ENCODE measurements at places on chromosomes 4 and X.

DNA sequence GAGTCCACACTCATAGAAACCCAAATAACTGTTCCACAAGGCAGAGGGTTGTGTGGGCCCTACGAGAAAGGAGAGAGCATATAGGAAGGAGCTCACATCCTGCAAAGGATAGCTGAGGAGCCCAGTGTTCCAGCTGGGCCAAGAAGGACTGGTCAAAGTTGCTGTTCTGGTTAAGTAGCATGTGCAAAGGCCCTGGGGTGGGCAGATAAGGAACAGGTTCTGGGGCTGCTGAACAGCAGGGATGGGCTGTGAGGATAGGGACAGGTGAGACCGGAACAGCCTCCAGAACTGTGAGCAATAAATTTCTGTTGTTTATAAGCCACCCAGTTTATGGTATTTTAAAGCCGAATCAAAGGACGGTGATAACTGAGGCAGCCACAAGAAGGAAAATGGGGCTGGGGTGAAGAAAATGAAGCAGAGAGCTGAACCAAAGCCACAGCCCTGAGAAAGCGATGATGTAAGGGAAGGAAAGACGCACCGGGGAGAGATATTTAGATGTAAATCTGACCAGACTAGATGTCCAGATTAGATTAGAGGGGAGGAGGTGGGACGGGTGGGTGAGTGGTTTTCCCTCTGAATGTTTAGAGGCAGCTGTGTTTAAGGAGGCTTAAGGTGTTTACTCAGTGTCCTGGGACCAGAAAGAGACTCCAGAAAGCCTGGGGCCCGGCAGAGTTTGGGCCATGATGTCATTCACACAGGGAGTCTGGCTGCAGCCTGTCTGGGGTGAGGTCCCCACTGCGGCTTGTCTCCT is 180.8 kb upstream of the BCOR start:
- H3K36me3 ChIP-seq, result no peaks in the 10 kb centered on the region
- no peak for DNase-seq
- H3K4me3 ChIP-seq, result no peak overlapping the region

- H3K36me3 ChIP-seq, result no peaks in the 10 kb centered on the region
- DNase-seq, result no peak
- no peaks in the 10 kb centered on the region for H3K27me3 ChIP-seq
- H3K27ac ChIP-seq, result no peak overlapping the region
These were observed 58.4 kb upstream of the NEIL3 start for GRCh38 chr4:177251237-177251636.

DNA sequence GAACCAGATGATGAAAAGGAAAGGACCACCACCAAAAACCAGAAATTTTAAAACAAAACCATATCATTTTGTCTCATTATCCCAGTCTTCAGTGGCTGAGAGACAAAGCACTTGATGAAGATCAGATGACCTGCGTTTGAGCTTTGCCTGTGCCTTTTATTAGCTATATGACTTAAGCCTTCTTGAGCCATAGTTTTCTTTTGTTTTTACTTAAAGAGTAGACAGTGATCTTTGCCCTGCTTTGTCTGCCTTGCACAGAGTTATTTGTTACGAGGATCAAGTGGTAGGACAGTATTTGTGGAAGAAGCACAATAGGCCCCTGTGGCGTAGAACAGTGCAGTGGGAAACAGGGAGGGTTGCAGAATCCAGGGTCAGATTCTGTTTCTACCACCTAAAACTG is 89.9 kb downstream of the SLC10A6 start:
- H3K27ac ChIP-seq, result no peak overlapping the region
- DNase-seq, result no peak
- H3K36me3 ChIP-seq, result peaks cover 52% of the 10 kb centered on the region
- peaks cover 4% of the 10 kb centered on the region for H3K4me1 ChIP-seq
- H3K27me3 ChIP-seq, result no peaks in the 10 kb centered on the region

DNA sequence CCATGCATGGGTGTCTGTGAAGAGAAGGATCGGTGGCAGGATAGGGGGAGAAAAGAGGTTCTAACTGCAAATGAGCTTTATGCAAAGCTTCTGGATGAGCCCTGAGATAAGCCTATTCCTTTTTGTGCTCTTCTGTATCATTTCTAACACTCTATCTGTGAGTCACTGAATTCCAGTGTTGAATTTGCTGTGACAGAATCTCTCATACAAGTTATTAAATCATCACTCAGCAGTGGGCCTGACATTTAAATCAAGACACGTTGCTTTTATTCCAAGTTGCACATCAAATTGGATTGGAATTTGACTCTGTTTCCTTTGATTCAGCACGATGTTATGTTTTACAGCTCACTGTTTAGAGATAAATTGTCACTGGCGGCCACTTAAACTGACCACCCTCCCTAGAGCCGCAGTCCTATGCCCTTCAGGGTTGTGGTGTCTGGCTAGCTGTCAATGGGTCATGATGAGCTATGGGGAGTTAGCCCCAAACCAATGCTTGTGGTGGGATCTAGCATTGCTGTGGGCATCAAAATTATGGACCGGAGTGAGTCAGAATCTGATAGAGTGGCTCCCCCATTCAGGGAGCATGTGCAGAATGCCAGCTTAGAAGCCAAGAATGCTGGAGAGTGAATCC is 42.7 kb downstream of the LHFPL1 start:
- no peak for DNase-seq
- H3K4me1 ChIP-seq, result no peaks in the 10 kb centered on the region
- H3K27me3 ChIP-seq, result no peaks in the 10 kb centered on the region
- no peaks in the 10 kb centered on the region for H3K36me3 ChIP-seq
- no peak overlapping the region for H3K27ac ChIP-seq

GRCh38 chrX:40434947-40435346 is 145.8 kb upstream of the ATP6AP2 start:
- H3K27ac ChIP-seq, result no peak overlapping the region
- H3K27me3 ChIP-seq, result no peaks in the 10 kb centered on the region
- H3K4me1 ChIP-seq, result no peaks in the 10 kb centered on the region

- H3K4me3 ChIP-seq, result no peak overlapping the region
- H3K27ac ChIP-seq, result no peak overlapping the region
- no peaks in the 10 kb centered on the region for H3K27me3 ChIP-seq
- H3K36me3 ChIP-seq, result no peaks in the 10 kb centered on the region
These were observed 387.7 kb upstream of the TEX13C start for GRCh38 chrX:124931958-124932357.

GRCh38 chr4:660401-660800 is 13.7 kb downstream of the ATP5ME start:
- H3K27me3 ChIP-seq, result no peaks in the 10 kb centered on the region
- no peaks in the 10 kb centered on the region for H3K36me3 ChIP-seq
- no peak overlapping the region for H3K4me3 ChIP-seq
- peak; percentile 15 for DNase-seq
- no peak overlapping the region for H3K27ac ChIP-seq

- DNase-seq, result peak; percentile 81
- H3K27ac ChIP-seq, result peak overlapping the region; percentile 98
- peak overlapping the region; percentile 44 for H3K4me3 ChIP-seq
These were observed 217.6 kb downstream of the ZNF674 start for GRCh38 chrX:46327566-46328115.

- DNase-seq, result peak; percentile 41
- no peaks in the 10 kb centered on the region for H3K36me3 ChIP-seq
- H3K4me1 ChIP-seq, result no peaks in the 10 kb centered on the region
- H3K4me3 ChIP-seq, result peak within 1 kb of the TSS; percentile 32
- H3K27ac ChIP-seq, result no peak within 1 kb of the TSS
These were observed at the start of gene TMEM47 for GRCh38 chrX:34656842-34657725. Gene TMEM47, minus strand, starts transcription at chrX:34657285. Its CDS starts 256 bp downstream, at chrX:34657029.

DNA sequence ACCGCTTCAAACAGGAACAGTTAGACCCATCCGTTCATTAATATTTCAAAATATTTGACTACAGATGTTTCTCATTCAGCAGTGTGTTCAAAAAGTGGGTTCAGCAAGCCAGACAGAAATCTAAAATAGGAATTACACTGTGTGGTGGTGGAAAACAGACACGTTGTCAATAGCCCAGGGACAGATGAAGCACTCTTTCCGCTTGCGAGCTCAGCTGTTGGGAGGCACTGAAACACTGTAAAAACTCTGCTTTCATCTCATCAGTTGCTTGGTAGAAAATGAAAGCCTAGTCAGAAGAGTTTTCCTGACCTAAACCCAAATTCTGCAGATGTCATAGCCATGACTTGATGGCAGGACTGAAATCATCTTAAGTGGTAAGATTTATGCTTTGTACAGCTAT is 38.5 kb downstream of the LRP2BP start:
- no peaks in the 10 kb centered on the region for H3K27me3 ChIP-seq
- H3K36me3 ChIP-seq, result no peaks in the 10 kb centered on the region
- peaks cover 10% of the 10 kb centered on the region for H3K4me1 ChIP-seq
- H3K27ac ChIP-seq, result no peak overlapping the region
- no peak for DNase-seq

DNA sequence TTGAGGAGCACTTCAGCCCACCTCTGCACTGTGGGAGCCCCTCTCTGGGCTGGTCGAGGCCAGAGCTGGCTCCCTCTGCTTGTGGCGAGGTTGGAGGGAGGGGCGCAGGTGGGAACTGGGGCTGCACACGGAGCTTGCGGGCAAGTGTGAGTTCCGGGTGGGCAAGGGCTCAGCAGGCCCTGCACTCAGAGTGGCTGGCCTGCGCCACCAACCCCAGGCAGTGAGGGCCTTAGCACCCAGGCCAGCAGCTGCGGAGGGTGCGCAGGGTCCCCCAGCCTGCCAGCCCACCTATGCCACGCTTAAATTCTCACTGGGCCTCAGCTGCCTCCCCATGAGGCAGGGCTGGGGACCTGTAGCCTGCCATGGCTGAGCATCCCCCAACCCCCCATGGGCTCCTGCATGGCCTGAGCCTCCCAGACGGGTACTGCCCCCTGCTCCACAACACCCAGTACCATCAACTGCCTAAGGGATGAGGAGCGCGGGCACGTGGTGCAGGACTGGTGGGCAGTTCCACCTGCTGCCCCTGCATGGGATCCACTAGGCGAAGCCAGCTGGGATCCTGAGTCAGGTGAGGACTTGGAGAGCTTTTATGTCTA is 110.9 kb downstream of the SLC39A8 start:
- no peak overlapping the region for H3K27ac ChIP-seq
- DNase-seq, result no peak
- no peaks in the 10 kb centered on the region for H3K36me3 ChIP-seq
- no peaks in the 10 kb centered on the region for H3K4me1 ChIP-seq

DNA sequence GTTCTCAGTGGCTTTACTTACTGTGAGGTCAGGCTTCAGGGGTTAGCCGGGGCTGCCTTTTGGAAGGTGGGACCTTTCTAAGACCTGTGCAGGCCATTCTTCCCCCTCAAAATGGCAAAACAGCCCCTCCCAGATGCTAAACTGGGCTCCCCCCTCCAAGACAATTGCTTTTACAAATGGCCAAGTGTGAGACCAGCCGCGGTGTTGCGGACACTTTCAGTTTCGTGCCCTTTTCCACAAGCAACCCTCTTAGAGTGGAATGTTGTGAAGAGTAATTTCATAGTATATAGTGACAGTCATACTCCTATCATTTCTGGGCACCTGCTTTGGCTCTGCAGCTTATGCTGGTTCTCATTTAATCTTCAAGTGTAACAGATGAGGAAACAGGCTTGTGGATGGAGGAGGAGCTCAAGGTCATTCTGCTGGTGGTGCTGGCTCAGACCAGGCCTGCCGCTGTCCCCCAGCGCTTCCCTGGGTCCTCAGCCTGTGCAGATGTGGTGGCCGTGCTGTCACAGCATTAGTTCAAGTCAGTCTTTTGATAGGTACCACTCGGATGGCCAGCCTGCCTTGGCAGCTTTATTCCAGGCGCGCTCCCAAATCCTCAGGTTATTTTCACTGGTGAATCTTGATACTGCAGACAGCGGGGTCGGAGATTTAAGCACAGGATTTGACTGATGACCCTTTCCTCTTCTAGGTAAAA is 55.0 kb upstream of the TADA2B start:
- no peaks in the 10 kb centered on the region for H3K27me3 ChIP-seq
- no peak for DNase-seq
- H3K27ac ChIP-seq, result peak overlapping the region; percentile 77
- peak overlapping the region; percentile 77 for H3K4me3 ChIP-seq
- peaks cover 30% of the 10 kb centered on the region for H3K36me3 ChIP-seq

DNA sequence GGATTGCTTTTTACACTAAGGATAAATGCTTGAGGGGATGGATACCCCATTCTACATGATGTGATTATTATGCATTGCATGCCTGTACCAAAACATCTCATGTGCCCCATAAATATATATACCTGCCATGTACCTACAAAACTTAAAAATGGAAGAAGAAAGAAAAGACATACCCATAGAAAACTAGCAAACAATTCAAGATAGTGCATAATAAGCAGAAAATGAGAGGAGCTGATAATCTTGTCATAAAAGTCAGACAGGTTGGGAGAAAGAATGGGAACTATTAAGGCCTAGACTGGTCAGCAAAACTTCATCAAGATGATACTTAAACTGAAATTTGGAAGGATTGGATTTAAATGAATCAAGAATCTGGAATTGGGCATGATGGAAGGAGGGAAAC is 21.6 kb upstream of the MAGEB17 start:
- H3K27me3 ChIP-seq, result no peaks in the 10 kb centered on the region
- no peak for DNase-seq
- no peaks in the 10 kb centered on the region for H3K36me3 ChIP-seq
- H3K4me3 ChIP-seq, result no peak overlapping the region
- peaks cover 5% of the 10 kb centered on the region for H3K4me1 ChIP-seq

- no peak for DNase-seq
- peak overlapping the region; percentile 29 for H3K4me3 ChIP-seq
- H3K27me3 ChIP-seq, result no peaks in the 10 kb centered on the region
- H3K27ac ChIP-seq, result no peak overlapping the region
- H3K4me1 ChIP-seq, result no peaks in the 10 kb centered on the region
- H3K36me3 ChIP-seq, result no peaks in the 10 kb centered on the region
These were observed 653 bp downstream of the BEX1 start for GRCh38 chrX:103063191-103063845.

- H3K27ac ChIP-seq, result no peak overlapping the region
- no peak overlapping the region for H3K4me3 ChIP-seq
- no peak for DNase-seq
- H3K4me1 ChIP-seq, result no peaks in the 10 kb centered on the region
- no peaks in the 10 kb centered on the region for H3K27me3 ChIP-seq
These were observed 97.3 kb upstream of the NOCT start for GRCh38 chr4:138918169-138918869.

- no peaks in the 10 kb centered on the region for H3K36me3 ChIP-seq
- DNase-seq, result no peak
- H3K27me3 ChIP-seq, result no peaks in the 10 kb centered on the region
These were observed 150.8 kb upstream of the ARX start for GRCh38 chrX:25166546-25166945.

Data from RWPE2 (cell line).